ENCODE measurements at places on chromosomes 12 and 14.

DNA sequence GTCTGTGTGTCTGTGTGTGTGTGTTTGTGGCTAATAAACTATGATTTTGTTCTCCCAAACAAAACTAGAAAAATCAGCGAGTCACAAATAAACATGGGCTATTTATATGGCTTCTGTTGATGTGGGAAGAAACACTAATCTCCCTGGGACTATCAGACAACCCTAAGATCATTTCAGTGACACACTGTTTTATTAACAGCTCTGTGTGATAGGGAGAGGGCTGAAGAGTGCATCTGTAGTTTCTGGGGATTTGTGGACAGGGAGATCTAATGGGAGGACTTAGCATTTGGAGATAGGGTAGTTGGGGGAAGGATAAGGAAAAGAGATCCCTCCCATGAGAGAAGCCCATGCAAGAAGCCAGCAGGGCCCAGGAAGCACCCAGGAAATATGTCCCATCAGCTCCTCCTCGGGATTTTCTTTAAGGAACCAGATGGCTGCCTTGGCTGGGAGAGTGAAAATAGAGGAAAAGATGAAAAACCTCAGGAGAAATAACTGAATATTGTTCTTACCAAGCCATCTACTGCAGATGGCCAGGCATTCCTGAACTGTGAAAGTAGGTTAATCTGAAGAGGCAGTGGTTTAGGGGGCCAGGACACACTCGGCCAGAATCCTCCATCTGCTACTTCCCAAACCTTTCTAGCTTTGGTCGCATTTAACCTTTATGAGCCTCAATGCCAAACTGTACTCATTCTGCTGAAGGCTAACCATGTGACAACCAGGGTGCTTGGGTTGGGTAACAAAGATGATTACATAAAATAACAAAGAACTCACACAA lies 253.4 kb downstream of the BTG1 start:
- no peak for DNase-seq

- DNase-seq, result no peak
Measured at GRCh38 chr12:91009319-91009950, 4.7 kb upstream of the EPYC start.

- DNase-seq, result no peak
Measured at GRCh38 chr12:106149096-106149784, 10.5 kb upstream of the NUAK1 start.

GRCh38 chr14:74219277-74220205 lies 19.7 kb upstream of the VSX2 start:
- no peak for DNase-seq

DNA sequence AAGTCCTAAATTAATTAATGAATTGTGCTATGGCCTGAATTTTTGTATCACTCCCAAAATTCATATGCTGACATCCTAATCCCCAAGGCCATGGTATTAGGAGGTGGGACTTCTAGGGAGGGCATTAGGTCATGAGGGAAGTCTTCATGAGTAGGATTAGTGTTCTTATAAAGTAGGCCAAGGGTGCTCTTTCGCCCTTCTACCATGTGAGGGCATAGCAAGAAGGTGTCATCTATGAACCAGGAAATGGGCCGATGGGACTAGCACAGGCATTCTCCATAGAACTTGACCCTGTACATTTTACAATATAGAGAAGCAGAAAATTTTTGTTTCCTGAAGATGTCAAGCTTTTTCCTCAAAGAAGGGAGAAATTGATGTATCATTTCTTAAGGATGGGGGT lies 12.5 kb downstream of the SYT10 start:
- DNase-seq, result no peak

- no peak for DNase-seq
Measured at GRCh38 chr14:95255013-95255412, 64.7 kb downstream of the CLMN start.

GRCh38 chr12:26878661-26879119 lies 45.7 kb upstream of the ITPR2 start:
- no peak for DNase-seq

- DNase-seq, result no peak
Measured at GRCh38 chr12:53004582-53004981, 1.7 kb upstream of the EIF4B start.
